Activated CD8-positive, alpha-beta T cell treated with anti-CD3 and anti-CD28 coated beads, Interleukin-2, amount 10 ng/mL, durations not matched to agents 7 days and 5 days (primary cell): ENCODE measurements at places on chromosomes 3 and 15.

- no peak for DNase-seq
These were observed 16.1 kb downstream of the HMG20A start for GRCh38 chr15:77436822-77437221.

GRCh38 chr3:87361271-87361670 lies 84.9 kb upstream of the POU1F1 start:
- no peak for DNase-seq

- DNase-seq = no peak
These were observed 146.4 kb downstream of the ERC2 start for GRCh38 chr3:56321892-56322291.

DNA sequence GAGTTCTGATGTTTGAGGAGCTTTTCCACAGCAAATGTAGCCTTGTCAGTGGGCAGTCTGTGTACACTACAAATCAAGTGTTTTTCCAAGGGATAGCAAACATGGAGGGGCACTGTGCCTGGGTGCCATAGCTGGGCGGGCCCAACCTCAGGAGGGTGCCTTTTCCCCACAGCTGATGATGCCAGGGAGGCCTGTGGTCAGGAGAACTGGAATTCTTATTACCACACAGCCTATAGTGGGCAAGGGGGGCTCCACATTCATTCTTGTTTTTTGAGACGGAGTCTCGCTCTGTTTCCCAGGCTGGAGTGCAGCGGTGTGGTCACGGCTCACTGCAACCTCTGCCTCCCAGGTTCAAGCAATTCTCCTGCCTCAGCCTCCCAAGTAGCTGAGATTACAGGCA lies 41.8 kb downstream of the SYNM start:
- DNase-seq = no peak

DNA sequence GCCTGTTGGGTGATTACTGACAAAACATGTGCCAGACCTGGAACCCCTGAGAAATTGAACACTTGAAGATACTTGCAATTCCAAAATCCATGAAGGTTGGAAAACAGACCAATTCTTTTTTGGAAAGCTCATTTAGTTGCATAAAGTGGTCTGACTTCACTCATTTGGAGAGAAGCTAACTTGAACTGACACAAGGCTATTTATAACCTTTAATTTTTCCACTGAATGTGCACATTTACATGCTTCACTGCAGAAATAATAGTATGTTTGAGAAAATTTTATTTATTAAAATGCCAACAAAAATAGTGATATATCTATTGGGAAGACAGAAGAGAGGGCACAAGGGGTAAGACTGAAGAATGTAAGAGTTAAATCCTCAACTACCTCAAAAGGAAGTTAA lies 92.1 kb downstream of the MOBP start:
- DNase-seq = no peak

- DNase-seq = no peak
These were observed 279.3 kb upstream of the RASGRP1 start for GRCh38 chr15:38843736-38844590.

- DNase-seq = no peak
These were observed 13.6 kb upstream of the XIRP1 start for GRCh38 chr3:39205919-39206516.

DNA sequence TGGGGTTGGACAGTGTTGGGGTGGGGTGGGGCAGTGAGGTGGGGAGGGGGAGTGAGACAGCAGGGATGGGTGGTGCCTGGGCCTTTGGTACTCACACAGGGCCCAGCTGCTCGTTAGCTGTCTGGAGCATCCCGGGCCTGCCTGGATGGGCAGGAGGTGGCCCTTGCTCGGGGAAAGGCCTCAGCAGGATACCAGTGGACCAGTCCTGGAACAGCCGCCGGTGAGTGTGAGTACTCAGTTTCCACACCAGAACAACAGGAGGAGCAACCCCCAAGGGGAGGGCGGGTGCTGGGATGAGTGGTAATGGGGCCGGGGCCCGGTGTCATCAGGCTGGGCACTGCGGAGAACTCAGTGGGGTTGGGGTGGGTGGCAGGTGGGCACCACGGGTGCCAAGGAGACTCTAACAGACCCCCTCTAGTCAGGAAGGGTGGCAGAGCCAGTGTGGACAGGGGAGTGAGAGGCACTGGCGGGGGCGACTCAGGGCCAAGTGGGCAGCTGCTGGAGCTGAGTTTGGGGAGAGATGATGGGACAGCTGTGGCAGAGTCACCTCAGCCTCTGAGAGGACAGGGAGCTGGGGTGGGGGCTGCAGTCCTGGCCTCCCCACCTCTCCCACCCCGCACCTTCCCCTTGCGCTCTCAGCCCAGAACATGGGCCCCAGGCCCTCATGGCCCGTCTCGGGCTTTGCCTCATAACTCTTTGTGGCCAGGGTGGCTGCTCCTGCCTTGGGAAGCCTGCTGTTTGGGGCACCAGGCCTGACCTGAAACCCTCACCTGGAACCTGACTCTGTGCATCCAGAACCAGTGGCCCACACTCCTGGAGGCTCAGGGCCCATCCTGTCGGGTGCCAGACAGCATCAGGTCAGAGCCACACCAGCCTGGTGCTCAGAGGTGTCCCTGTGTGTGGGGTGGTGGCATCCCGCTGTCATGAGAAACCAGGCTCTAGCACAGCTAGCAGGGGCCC lies 52.1 kb upstream of the PRR23E start:
- no peak for DNase-seq

- DNase-seq = peak; percentile 13
These were observed 26.5 kb downstream of the ANKDD1A start for GRCh38 chr15:64938192-64938591.
